RCC 7860 (cell line): ENCODE measurements at places on chromosomes 11 and 22.
A peak's percentile ranks its signal among the peaks of the same experiment; 100 is the strongest.

- DNase-seq: no peak
These were observed 24.8 kb upstream of the NRIP3 start for GRCh38 chr11:9028581-9028980.

DNA sequence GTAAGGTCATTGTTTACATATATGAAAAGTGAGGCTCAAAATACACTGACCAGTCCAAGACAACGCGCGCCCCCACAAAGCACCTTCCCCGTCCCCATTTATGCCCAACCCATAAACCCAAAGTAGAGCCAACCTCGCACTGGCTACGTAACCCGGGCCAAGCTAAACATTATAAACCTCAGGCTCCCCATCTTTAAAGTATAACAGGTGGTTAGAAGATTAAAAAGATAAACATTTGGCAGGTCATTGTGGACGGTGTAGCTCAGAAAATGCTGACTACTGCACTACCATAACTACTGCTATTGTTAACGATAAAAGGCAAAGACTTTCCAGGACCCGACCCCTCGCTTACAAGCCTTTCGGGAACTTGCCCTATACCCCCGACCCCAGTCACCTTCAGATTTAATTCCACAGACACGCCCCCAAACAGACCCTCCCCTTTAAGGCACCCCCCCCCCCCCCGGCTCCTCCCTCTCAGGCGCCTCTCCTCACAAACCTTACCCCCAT lies 470 bp downstream of the NUMA1 start:
- DNase-seq: no peak

DNA sequence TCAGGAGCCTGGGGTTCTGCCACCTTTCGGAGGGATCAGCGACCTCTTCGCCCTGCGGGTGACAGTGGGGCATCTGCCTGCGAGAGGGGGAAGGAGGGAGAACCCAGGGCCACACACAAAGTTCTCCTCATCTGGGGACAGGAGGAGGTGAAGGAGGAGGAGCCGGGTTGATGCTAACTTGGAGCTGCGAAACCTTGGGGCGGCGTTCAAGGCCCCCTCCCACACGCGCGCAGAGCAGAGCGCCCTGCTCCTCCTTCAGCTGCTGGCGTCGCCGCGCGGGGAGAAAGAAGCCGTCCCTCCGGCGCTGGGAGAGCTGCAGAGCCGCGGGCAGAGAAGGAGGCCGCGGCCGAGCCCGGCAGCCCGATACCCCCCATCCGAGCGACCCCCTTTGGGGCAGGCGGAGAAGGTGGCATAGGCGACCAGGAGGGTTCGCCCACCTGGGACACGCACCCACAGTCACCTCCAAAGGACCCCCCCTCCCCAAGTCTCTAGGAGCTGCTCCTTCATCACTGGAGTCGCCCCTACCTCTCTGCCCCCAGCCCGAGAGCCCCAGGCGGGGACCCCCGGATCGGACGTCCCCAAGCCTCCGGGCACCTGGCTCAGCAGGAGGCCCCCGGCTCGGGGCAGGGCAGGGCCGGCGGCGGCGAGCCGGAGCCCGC lies at the start of gene RASD2:
RASD2 (plus strand) TSS at position 237 of the 659 bp plus-strand sequence. CDS start 5,979 bp downstream, outside the sequence.
- DNase-seq: peak; percentile 37

GRCh38 chr11:111378861-111379601 lies at the start of gene POU2AF1:
Gene POU2AF1, minus strand, starts transcription at chr11:111379275. Its CDS starts 98 bp downstream, at chr11:111379177.
- no peak for DNase-seq

DNA sequence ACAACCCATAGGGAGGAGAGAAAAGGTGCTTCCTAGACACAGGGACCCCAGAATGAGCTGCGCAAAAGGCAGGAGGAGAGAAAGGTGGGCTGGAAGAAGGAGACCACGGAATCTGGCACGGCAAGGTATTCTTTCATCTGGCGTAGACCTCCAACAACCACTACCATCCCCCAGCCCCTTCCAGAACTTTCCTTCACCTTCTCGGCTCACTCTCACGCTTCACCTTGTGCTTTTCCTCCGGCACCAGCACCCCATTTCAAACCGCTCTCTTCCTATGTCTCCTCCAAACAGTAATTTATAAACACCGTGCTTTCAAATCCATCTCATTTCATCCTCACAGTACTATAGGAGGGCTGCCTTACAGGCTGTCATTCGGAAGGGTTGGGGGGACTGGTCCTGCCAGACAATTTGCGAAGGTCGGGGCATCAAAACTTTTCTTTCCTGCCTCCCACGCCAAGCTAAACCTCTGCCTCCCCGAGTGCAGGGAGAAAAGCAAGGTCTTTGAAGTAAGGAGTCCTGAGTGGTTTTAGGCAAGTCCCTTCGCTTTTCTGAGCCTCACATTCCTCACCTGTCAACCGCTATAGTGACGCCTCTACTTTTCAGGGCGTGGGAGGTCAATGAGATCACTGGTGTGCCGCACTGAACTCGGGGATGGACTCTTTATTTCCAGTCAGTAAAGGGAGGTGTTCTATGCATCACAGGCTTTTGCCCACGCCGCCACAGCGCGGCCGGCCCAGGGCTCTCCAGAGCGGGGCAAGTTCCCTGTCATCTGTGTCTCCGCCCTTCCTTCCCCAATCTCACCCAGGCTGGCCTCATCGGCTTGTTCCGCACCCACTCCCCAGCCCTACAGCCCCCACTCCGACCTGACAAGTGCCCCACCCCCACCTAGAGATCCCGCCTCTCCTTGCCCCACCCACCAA lies 800 bp downstream of the KCTD21 start:
- DNase-seq: peak; percentile 11

DNA sequence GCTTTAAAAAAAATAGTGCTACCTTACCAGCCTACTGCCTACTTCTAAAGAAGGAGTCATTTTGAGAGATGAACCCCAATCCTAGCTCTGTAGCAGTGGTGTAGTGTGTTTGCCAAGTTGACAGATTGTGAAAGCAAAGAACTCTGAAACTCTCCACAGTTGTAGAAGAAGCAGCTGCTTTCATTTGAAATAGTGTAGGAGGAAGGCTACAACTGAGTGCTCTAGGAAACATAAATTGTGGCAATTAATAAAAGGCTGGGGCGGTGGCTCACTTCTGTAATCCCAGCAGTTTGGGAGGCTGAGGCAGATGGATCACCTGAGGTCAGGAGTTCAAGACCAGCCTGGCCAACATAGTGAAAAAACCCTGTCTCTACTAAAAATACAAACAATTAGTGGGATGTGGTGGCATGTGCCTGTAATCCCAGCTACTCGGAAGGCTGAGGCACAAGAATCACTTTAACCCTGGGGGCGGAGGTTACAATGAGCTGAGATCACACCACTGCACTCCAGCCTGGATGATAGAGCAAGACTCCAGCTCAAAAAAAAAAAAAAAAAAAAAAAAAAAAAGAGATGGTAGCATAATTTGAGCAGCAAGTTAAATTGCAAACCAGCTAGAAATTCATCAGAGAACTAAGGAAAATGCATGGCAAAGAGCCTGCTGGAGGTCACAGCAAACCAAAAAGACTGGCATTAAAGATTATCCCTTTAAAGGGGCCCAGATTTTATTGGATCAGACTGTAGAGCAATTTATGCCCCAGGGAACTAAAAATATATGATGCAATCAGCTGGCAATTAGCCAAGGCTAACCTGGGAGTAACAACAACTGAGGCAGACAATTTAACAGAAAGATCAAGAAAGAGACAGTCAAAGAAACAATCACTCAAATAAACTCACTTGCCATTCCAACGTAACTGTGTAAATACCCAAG lies 112.6 kb downstream of the LUZP2 start:
- DNase-seq: no peak

DNA sequence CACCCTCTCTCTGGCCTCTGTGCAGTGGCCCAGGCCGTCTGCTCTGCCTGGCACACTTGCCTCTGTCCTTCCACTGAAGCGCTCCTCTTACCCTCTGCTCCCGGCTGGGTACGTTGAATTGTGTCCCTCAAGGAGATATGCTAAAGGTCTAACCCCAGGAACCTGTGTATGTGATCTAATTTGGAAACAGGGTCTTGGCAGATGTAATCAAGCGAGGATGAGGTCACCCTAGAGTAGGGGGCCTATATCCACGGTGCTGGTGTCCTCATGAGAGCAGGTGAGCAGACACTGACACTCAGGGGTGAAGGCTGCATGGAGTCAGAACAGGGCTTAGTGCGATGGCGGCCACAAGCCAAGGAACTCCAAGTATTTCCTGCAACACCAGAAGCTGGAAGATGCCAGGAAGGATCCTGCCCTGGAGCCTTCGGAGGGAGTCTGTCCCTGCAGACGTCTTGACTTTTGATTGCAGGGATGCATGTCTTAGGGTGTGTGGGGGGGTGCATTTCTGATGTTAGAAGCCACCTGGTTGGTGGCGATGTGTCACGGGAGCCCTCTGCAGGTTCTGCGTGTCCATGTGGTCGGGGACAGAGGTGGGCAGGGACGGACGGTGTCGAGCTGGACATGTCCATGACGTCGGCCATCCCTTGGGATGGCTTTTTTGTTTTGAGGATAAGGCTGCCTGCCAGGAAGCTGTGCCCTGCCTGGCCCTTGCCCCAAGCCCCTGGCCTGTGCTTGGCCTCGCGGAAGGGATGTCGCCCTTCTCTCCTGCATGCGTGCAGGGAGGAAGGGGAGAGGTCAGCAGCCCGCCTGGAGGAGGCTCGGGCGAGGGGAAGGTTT lies 68.6 kb downstream of the LRP5 start:
- DNase-seq: no peak

DNA sequence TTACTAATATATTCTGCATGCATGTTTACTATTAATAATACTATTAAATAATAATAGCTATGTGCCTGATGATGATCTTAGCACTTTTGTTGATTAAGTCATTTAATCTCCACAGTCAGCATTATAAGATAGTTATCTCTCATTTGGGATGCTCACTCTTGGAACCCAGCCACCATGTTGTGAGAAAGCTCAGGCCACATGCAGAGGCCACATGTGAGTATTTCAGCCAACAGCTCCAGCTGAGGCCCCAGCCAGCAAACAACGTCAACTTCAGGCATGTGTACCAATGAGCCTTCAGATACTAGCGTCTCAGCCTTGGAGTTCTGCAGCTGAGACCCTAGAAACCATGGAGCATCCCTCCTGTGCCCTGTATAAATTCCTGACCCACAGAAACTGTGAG lies 798.1 kb upstream of the LRRC4C start:
- no peak for DNase-seq

DNA sequence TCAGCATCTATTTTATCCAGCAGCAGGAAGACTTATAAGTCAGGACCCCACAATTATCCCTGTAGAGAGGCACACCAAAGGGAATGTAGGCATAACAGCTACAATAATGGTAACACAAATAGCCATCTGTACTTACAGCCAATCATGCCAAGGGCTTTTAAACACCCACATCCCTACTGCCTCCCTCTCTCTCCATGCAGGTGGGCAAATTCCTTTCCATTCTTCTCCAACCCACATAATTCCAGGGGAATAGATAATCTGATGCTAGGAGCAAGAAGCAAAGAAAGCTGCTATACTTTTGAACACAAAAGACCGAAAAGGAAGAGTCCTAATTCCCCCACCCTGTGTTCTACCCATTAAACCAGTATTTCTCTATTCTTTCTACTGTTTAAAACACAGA lies 46.7 kb downstream of the RBFOX2 start:
- DNase-seq: no peak

- no peak for DNase-seq
These were observed 884 bp downstream of the IL10RA start for GRCh38 chr11:117986981-117987574.

DNA sequence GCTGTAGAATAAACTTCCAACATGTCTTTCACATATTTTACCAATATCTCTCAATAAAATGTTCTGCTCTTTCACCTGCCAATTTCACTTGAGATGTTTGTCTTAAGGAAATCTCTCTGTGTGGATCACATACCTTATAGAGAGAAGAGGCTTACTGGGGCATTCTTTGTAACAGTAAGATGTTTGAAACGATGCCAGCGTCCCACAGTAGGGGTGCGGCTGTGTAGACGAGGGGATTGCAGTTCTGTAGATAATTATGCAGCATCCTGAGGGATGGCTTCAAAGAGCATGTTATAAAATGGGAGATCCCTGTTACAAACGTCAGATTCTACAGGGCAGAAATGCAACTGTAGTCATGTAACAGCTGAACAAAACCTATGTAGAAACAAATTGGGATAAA lies 200.0 kb downstream of the TBC1D22A start:
- no peak for DNase-seq

GRCh38 chr11:60788401-60789125 lies 3.4 kb downstream of the MS4A10 start:
- peak; percentile 6 for DNase-seq

- no peak for DNase-seq
These were observed 15.6 kb downstream of the PTH start for GRCh38 chr11:13480198-13480597.

GRCh38 chr22:37018815-37019308 lies 385 bp downstream of the TST start:
- no peak for DNase-seq

- DNase-seq: no peak
These were observed 83.6 kb downstream of the INSC start for GRCh38 chr11:15198284-15198683.

GRCh38 chr11:96160732-96161306 lies 182.2 kb downstream of the MAML2 start:
- DNase-seq: no peak

GRCh38 chr11:67413266-67413849 lies 2.1 kb upstream of the CARNS1 start:
- no peak for DNase-seq

DNA sequence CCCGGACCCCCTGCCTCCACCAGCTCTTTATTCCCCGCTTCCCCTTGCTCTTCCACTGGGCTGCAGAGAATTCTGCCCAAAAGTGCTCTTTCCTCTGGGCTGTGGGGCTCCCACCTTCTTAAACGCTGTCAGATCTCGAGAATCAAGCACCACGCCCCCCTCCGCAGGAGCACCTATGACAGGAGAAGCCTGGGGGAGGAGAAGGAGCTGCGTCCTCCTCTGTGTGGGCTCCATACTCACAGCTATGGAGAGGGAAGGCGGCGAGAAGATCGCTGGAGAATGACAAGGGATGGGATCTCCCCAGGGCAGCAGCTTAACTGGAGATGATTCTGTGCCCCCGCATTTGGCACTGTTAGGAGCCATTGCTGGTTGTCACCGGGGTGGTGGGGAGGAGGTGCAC lies 19.7 kb downstream of the SHISAL1 start:
- DNase-seq: no peak

GRCh38 chr11:117547946-117548345 lies 220.3 kb downstream of the CEP164 start:
- DNase-seq: no peak
